Smooth muscle cell of bladder (primary cell): ENCODE measurements at places on chromosomes 1 and 21. TPM values are rescaled to one million over a fixed set of nuclear protein-coding genes. Genes with fewer than 3 reads are reported as not detected.

The DNAJB4 gene
- total RNA-seq = 28.4 and 38.0 TPM in 2 replicates

The IGSF9 gene
- under 0.01 TPM in 1 of 2 replicates, not detected in the other for total RNA-seq

The AIRE gene
- 0.09 and 0.14 TPM in 2 replicates for total RNA-seq

The SLC44A3 gene
- 1.4 and 1.8 TPM in 2 replicates for total RNA-seq

The RSRP1 gene
- total RNA-seq = 124 and 143 TPM in 2 replicates

The SNAPIN gene
- total RNA-seq = 51.9 and 63.6 TPM in 2 replicates

The TMED5 gene
- 50.6 and 66.4 TPM in 2 replicates for total RNA-seq

The KRTAP7-1 gene
- not detected in 2 replicates for total RNA-seq

The PSMA5 gene
- total RNA-seq = 39.1 and 43.8 TPM in 2 replicates
